Natural killer cell treated with Interleukin-12 subunit alpha and Interleukin-12 subunit beta and Interleukin-15 and Interleukin-18, amount 100 ng/mL, for 72 hours (primary cell): ENCODE measurements at places on chromosomes 2 and 18. TPM values are rescaled to one million over a fixed set of nuclear protein-coding genes. Genes with fewer than 3 reads are reported as not detected.

DNA sequence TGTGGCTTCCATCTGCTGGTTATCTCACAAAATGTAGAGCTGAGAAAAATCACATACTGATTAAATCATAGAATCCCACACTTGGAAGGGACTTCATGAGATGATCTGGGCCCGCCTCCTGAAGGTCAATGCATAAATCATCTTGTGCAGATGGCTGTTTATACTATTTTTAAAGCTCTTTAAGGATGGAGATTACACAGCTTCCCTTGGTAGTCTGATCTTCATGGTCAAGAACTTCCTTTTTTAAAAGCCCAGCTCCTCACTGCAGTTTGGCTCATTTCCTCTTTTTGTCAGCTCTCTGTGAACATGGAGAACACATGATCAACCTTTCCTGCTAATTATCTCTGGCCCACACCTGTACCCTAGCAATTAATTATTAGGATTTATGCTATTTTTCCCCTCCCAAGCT lies 25.9 kb downstream of the GCG start:
- no peak for DNase-seq

- no peak for DNase-seq
These were observed 172.1 kb downstream of the MREG start for GRCh38 chr2:215841175-215841816.

- no peak for DNase-seq
These were observed 32.0 kb upstream of the GPR39 start for GRCh38 chr2:132384491-132385151.

DNA sequence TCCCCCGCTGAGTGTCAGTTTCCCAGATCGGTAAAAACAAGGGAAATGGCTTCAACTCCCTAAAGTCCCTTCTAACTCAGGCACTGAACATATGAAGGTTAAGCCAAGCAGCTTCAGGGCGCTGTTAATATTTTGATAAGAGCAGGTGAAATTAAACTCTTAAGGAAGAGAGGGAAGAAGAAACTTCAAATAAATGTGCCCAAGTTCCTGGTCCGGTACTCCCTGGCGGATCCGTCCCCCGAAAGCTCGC lies 564 bp downstream of the TRABD2A start:
- no peak for DNase-seq

DNA sequence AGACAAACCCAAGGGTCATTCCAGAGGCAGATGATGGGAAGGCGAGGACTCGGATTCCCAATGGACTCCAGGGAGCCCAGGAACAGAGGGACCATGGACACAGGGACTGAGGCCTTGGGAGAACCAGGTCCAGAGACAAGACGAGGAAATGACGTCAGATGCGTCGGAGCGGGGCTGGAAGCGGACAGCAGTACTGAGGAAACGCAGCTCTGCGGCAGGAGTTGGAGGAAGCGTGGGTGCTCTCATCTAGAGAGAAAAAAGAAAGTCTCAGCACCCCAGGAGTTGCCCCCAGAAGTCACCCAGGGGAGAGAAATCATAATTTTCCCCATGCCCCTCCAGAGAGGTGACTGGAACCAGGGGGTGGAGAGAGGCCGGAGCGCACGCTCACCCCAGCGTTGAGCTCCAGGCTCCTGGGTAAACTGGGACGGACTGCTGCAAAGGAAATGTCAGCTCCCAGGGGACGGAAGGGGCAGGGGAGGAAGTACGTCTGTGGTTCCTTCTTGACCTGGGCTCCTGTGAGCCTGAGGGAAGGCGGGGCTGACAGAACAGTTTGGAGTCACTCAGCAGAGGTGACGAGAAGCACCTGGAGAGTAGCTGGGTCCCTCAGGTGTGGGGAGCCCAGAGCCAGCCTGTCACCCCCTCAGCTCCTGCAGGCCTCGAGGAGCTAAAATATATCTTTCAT lies 44.7 kb downstream of the CMPK2 start:
- no peak for DNase-seq

GRCh38 chr2:38810488-38810887 lies 32.5 kb downstream of the GEMIN6 start:
- no peak for DNase-seq

DNA sequence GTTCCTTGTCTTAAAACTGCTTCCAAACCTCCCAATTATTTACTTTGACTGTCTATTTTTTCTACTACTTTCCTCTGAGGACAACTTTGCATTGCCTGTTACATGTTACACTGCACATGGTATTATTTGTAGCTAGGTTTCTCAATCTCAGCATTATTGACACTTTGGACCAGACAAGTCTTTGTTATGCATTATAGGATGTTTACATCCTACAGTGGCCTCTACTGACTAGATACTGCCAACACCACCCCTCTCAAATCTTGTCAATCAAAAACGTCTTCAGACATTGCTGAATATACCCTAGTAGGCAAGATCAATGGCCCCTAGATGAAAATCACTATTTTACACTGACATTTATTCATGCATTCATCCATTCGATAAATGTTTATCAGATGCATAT lies 129.6 kb upstream of the DNAJC10 start:
- no peak for DNase-seq

DNA sequence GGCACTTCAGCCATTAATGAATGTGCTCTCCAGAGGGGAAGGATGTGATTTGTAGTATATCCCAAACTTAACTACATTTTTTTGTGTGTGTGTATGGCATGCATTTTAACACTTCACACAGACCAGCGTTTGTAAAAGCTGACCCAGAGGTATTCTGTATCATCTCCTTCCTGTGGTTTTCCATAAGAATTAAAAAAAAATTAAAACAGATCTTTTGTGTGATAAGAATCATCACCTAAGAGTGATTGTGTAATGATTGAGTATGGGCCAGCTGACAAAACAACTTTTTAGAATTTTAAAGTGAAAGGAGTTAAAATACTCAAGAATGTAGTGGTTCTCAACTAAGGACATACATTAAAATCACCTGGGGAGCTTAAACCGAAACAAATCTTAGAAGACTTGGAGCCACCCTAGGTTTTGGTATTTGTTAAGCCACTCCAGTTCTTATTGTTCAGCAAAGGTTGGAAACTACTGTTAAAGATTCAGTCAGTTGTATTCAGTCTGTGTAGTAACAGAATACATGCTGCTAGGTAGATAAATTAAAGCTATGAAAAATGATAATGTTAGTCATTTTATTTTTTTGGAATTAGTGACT lies 120.1 kb downstream of the HAUS1 start:
- no peak for DNase-seq

DNA sequence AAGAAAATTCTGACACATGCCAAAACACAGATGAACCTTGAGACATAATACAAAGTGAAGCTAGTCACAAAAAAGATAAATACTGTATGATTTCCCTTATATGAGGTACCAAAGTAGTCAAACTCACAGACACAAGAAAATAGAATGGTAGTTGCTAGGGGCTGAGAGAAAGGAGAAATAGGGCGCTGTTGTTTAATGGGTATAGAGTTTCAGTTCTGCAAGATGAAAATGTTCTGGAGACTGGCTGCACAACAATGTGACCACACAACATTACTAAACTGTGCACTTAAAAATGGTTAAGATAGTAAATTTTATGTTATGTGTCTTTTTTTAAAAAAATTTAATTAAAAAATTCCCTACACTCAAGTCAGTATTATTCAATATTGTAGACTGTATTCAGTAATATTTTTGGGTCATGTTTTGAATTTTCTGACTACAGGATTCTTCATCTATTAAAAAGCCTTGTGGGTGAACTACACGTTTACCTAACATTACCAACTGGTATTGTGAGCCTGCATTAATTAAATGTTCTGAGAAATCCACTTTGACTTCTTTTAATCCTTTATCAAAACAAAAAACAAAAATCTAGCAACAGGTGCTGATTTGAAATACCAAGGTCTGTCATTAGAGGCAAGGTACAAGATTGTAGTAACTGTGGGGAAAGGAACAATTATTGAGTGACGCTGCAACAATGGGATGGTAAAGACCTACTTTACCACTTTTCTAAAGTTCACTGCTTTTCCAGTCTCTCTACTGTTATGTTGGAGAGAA lies 140.8 kb upstream of the ZFP36L2 start:
- DNase-seq: no peak

GRCh38 chr18:8974279-8974678 lies 128.2 kb upstream of the NDUFV2 start:
- no peak for DNase-seq

- DNase-seq: no peak
These were observed 12.3 kb downstream of the EN1 start for GRCh38 chr2:118834901-118835745.

DNA sequence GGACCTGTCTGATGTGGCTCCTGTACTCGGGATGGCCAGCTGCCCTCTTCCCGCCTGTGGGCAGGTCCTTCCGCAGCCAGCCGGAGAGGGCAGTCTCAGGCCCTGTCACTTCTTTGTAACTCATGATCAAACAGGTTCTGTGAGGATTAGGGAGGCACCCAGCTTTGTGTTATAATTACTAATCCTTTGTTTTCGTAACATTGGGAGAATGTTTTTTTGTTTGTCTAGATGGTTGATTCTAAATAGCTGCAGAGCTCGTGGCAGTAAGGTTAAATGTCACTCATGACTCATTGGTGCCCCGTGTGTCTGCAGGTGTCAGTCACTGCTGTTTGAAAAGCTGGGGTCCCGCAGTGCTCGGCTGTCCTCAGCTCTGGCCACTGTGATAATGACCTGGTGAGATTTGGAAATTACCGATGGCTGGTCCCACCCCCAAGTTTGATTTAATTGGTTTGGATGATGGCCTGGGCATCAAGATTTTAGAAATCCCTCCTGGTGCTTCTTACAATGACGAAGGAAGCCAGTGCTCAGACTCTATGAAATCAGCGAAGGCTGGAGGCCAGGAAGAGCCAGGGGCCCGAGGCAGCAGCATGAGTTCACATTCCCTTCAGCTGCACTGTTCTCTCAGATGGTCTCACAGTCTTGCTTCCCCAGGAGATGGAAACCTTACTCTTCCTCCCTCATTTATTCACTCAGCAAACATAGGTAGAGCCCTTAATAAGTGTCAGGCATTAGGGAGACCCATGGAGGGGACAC lies 172.8 kb downstream of the VAPA start:
- no peak for DNase-seq

DNA sequence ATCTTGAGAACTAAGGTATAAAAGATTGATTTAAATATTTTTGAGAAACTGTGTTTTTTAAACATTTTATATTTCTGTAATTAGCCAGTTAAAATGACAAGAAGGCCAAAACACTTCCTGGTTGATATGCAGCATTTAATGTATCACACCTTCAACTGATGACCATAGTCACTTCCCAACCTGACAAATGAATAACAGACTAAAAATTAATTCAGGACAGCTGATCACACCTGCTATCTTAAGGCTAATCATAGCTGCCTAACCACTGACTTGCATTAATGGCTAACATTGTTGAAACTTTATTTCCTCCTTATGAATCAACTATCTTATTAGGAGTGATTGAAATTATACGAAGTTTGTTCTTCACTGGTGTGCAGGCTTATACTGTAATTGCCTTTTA lies 125.8 kb upstream of the MSTN start:
- DNase-seq: no peak

Gene KATNAL2
- 0.95 TPM for total RNA-seq

Gene NXPH2
- total RNA-seq: not detected

Gene TM4SF20
- not detected for total RNA-seq

Gene FIGN
- total RNA-seq: not detected

Gene IL1RL2
- total RNA-seq: not detected

Gene RGPD3
- not detected for total RNA-seq

Gene SLC5A7
- total RNA-seq: not detected

Gene PELI1
- 51.1 TPM for total RNA-seq
